Mucosa of gallbladder (tissue), 1 donor: ENCODE measurements at places on chromosomes 4 and X. TPM values are rescaled to one million over a fixed set of nuclear protein-coding genes. Genes with fewer than 3 reads are reported as not detected.

DNA sequence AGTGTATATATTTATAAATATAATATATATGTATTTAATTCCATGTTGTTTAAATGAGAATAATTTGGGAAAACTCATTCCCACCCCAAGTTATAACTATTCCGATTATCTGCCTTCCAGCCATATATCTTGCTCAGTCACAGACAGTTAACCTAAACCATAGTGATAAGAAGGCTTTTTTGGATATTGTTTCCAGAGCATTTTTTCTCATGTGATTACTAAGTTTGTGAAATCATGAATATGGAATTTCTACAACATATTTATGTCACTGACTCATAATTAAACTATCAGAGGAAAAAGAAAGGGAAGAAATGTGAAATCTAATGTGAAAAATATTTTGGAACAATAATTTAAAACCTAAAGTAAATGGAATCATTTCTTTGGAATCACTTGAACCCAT, 1163.5 kb upstream of the PABPC4L start:
- no peak for DNase-seq

DNA sequence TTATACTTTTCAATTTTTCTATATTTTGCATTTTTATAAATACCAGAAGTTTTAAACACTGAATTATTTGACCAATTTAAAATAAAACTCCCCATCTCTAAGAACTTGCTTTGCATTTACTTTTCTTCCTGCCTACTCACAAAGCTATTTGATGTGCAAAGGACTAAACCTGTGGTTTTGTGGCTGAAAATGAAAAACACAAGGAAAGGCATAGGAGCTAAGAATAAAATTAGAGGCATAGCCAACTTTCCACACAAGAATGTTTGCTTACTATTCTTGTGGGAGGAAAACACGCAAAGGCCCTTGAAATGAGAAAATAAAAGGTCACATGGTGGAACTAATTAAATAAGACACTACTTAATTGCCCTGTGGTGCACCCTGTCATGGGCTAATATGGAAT, 221.2 kb downstream of the KLHL13 start:
- DNase-seq = no peak

DNA sequence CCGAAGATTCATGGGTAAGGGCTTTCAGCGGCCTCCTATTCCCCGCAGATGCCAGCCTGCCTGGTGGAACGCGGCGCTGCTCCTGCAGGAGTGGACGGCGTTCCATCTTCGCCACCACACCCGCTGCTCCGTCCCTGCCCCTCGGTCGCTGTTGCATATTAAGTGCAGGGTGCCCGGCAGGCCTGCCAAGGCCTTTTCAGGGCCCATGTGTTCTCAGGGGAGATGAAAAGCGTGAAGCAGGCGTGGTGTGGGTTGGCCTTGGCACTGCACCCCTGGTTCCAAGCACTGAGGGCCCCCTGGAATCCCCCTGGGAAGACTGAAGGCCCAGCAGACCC, 52.0 kb downstream of the SORCS2 start:
- no peak for DNase-seq

The NWD2 gene
- total RNA-seq = 0.09 TPM

The RHOXF2 gene
- not detected for total RNA-seq
